ENCODE measurements at places on chromosomes 11 and 22.
A peak's percentile ranks its signal among the peaks of the same experiment; 100 is the strongest.

- DNase-seq: no peak
Observed at GRCh38 chr22:42327462-42328129, 57.1 kb upstream of the TCF20 start.

DNA sequence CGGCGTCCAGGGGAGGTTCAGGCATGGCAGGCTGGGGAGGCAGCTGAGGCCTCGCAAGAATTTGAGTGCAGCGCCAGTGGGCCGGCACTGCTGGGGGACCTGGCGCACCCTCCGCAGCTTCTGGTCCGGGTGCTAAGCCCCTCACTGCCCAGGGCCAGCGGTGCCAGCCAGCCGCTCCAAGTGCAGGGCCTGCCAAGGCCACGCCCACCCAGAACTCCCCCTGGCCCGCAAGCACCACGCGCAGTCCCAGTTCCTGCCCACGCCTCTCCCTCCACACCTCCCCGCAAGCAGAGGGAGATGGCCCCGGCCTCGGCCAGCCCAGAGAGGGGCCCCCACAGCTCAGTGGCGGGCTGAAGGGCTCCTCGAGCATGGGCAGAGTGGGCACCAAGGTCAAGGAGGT, 2017.3 kb downstream of the LRRC4C start:
- DNase-seq: no peak

GRCh38 chr11:65903068-65903481, 2.9 kb upstream of the FOSL1 start:
- DNase-seq: no peak

DNA sequence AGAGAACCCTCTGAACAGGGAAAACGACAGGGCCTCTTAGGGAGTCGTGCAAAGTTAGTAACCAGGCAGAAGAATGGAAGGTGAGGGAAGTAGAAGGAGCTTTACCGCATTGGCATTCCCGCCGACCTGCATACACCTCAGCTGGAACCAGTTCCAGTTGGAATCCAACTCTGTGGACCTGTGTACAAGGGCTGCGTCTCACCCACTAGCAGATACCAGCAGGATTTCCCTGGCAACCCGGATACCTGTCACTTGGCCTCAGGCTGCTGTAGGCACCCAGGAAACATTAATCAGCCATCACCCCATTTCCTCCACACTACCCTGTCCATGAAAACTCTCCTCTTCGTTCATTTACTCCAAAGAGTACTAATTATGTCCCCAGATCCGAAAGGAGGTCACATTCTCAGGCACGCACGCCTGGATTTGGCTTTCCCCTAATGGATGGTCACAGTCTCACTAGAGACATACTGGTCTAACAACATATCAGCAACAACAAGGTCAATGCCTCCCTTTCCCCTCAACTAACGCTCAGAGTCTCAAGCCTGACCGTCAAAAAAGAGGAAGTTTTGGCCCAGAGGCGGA, 842 bp downstream of the ARFGAP2 start:
- no peak for DNase-seq

- no peak for DNase-seq
Observed at GRCh38 chr11:35725885-35726284, 63.3 kb downstream of the TRIM44 start.

GRCh38 chr11:10208131-10208575, 85.9 kb downstream of the SBF2 start:
- DNase-seq: no peak

DNA sequence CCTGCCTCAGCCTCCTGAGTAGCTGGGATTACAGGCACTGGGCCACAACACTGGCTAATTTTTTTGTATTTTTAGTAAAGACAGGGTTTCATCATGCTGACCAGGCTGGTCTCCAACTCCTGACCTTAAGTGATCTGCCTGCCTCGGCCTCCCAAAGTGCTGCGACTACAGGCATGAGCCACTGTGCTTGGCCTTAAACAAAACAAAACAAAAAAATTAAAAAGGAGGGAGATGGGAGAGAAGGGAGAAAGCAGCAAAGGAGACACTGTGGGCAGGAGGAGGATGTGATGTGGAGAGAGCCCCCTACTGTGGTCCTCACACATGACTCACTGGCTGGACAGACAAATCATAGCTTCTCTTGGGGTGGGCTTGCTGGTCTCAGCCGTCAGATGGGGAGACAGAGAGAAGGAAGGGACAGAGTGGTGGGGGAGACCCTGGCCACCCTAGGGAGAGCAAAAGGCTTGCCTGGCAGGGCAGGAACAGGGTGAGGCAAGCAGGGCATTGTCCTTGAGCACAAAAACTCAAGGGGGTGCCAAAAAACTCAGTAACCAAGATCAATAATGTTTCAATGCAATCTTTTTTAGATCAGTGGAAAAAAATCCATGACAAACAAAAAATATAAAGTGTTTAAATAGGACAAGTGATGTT, 31.6 kb downstream of the TPST2 start:
- DNase-seq: no peak

- peak; percentile 11 for DNase-seq
Observed at GRCh38 chr11:119206511-119207414, 624 bp downstream of the CBL start.

Data from activated T-helper 1 cell treated with anti-CD3 and anti-CD28 coated beads, Interleukin-2, amount 50 U/mL, for 16 hours (primary cell).